ENCODE measurements at places on chromosomes 13 and 19. TPM values are rescaled to one million over a fixed set of nuclear protein-coding genes. Genes with fewer than 3 reads are reported as not detected.

DNA sequence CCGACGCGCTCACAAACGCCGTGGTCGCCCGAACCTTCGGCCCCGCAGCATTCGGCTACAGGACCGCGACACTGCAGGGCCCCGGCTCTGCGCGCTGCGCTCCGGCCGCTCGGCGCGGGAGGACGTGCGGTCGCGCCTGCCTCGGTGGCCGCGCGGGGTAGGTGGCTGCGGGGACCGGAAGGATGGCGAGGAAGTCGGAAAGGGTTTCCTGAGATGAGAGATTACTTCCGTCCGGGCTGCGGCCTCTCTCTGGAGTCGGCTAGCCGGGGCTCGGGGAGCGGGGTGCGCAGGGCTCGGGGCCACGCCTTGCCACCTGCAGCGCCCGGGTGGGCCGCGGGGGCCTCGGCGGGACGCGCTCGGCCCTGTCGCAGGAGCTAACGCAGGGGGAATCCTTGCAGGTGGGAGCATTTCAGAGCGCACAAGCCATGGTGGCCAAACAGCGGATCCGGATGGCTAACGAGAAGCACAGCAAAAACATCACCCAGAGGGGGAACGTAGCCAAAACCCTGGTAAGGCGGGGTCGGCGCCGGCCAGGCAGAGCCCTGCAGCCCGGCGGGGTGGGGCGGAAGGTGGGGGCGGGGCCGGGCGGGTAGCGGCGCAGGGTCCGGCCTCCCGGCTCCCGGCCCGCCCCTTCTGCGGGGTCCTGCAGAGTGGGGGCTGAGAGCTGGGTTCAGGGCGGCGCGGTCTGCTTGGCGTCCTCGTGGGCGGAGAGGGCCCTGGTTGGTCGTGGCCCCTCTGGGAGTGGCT lies at the start of gene SERP2:
Gene SERP2 (plus strand): TSS at position 224 of the 747 bp plus-strand sequence. CDS start 202 bp downstream, at position 426.
- H3K27me3 ChIP-seq, result no peaks in the 10 kb centered on the region
- DNase-seq, result peak; percentile 84
- H3K4me1 ChIP-seq, result peaks cover 14% of the 10 kb centered on the region

DNA sequence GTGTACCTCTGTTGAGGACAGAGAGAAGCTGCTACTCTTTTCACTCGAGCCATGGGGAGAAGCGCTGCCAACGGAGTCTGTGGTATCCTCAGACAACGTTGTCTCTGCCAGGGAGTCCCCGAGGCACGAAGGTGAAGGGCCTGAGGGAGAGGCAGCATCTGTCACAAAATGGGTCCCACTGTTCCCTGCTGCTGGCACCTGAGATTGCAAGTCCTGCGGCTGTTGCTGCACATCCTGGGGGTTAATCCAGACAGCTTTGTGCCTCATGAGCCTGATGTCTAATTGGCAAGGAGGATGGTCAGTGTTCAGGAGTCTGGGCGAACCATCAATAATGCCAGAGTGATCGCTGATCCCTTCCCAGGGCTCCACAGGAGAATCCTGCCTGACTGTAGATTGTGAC lies 15.0 kb downstream of the RUBCNL start:
- no peak overlapping the region for H3K4me3 ChIP-seq
- no peaks in the 10 kb centered on the region for H3K27me3 ChIP-seq

- peaks cover 5% of the 10 kb centered on the region for H3K4me1 ChIP-seq
- DNase-seq, result no peak
- no peaks in the 10 kb centered on the region for H3K36me3 ChIP-seq
Observed at GRCh38 chr13:70662231-70662940, 554.1 kb upstream of the KLHL1 start.

- no peak overlapping the region for H3K4me3 ChIP-seq
- no peaks in the 10 kb centered on the region for H3K4me1 ChIP-seq
Observed at GRCh38 chr13:92991692-92992091, 234.9 kb upstream of the GPC6 start.

DNA sequence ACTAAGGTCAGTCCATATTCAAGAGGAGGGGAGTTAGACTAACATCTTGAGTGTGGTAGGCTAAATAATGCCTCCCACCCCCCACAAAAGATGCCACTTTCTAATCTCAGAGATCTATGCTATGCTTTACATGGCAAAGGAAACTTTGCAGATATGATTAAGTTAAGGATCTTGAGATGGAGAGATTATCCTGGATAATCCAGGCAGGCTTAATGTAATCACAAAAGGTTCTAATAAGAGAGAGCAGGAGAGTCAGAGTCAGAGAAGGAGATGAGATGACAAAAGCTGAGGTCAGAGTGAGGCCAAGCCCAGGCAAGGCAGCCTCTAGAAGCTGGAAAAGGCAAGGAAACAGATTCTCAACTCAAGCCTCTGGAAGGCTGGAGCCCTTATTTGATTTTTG lies 1011.6 kb downstream of the PCDH9 start:
- no peaks in the 10 kb centered on the region for H3K36me3 ChIP-seq
- no peak overlapping the region for H3K4me3 ChIP-seq
- no peak overlapping the region for H3K27ac ChIP-seq
- peaks cover 91% of the 10 kb centered on the region for H3K27me3 ChIP-seq
- peaks cover 46% of the 10 kb centered on the region for H3K4me1 ChIP-seq

GRCh38 chr19:49840736-49841249 lies 10.2 kb upstream of the PTOV1 start:
- no peak overlapping the region for H3K27ac ChIP-seq
- H3K4me3 ChIP-seq, result no peak overlapping the region
- no peak for DNase-seq
- H3K36me3 ChIP-seq, result no peaks in the 10 kb centered on the region
- H3K27me3 ChIP-seq, result no peaks in the 10 kb centered on the region
- no peaks in the 10 kb centered on the region for H3K4me1 ChIP-seq

- H3K27me3 ChIP-seq, result peaks cover 15% of the 10 kb centered on the region
- no peaks in the 10 kb centered on the region for H3K36me3 ChIP-seq
- DNase-seq, result no peak
- no peak within 1 kb of the TSS for H3K27ac ChIP-seq
- H3K4me1 ChIP-seq, result peaks cover 8% of the 10 kb centered on the region
Observed at GRCh38 chr19:43780706-43781525, at the start of gene KCNN4. Gene KCNN4, minus strand, starts transcription at chr19:43780973. Its CDS starts 112 bp downstream, at chr19:43780861.

GRCh38 chr19:35267353-35267817 lies 1.4 kb upstream of the USF2 start:
- peak; percentile 49 for DNase-seq
- H3K4me3 ChIP-seq, result peak overlapping the region; percentile 70
- H3K36me3 ChIP-seq, result peaks cover 5% of the 10 kb centered on the region
- no peak overlapping the region for H3K27ac ChIP-seq
- H3K27me3 ChIP-seq, result no peaks in the 10 kb centered on the region

DNA sequence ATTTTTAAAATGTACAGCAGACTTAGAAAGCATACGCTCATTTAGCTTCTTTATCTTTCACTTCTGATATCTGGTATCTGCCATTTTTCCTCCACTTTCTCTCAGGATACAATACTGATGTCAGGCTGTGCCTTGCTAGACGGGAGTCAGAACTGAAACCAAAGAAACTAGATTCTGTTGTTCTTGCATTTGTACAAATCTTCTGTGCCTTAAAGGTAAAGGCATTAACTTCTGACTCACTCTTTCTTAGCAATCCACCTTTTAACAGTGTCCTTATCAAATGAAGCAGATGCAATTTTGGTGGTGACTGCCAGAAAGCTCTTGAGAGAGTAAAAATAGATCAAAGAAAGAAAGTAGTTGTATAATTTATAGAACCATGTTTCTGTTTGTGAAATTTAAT lies 370.4 kb downstream of the PCDH20 start:
- no peaks in the 10 kb centered on the region for H3K36me3 ChIP-seq
- no peak overlapping the region for H3K4me3 ChIP-seq
- no peaks in the 10 kb centered on the region for H3K4me1 ChIP-seq

DNA sequence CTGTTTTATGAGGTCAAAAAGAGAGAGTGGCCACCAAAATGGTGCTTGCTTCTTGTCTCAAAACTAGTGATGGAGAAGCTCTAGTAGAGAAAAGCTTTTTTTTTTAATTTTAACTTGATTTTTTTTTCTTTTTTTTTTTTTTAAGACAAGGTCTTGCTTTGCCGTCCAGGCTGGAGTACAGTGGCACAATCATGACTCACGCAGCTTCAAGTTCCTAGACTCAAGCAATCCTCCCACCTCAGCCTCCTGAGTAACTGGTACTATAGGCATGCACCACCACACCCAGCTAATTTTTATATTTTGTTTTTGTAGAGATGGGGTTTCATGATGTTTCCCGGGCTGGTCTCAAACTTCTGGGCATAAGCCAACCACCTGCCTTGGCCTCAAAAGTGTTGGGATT lies 279.0 kb downstream of the TBC1D4 start:
- DNase-seq, result no peak
- H3K27ac ChIP-seq, result no peak overlapping the region
- H3K27me3 ChIP-seq, result no peaks in the 10 kb centered on the region
- H3K36me3 ChIP-seq, result no peaks in the 10 kb centered on the region
- H3K4me3 ChIP-seq, result no peak overlapping the region

GRCh38 chr13:47039106-47039505 lies 142.3 kb upstream of the HTR2A start:
- H3K4me3 ChIP-seq, result no peak overlapping the region
- DNase-seq, result no peak
- H3K27me3 ChIP-seq, result no peaks in the 10 kb centered on the region
- no peaks in the 10 kb centered on the region for H3K36me3 ChIP-seq
- peaks cover 26% of the 10 kb centered on the region for H3K4me1 ChIP-seq
- no peak overlapping the region for H3K27ac ChIP-seq

- no peak overlapping the region for H3K27ac ChIP-seq
- no peaks in the 10 kb centered on the region for H3K4me1 ChIP-seq
- no peaks in the 10 kb centered on the region for H3K36me3 ChIP-seq
- no peaks in the 10 kb centered on the region for H3K27me3 ChIP-seq
Observed at GRCh38 chr13:97945342-97945741, 8.1 kb upstream of the IPO5 start.

DNA sequence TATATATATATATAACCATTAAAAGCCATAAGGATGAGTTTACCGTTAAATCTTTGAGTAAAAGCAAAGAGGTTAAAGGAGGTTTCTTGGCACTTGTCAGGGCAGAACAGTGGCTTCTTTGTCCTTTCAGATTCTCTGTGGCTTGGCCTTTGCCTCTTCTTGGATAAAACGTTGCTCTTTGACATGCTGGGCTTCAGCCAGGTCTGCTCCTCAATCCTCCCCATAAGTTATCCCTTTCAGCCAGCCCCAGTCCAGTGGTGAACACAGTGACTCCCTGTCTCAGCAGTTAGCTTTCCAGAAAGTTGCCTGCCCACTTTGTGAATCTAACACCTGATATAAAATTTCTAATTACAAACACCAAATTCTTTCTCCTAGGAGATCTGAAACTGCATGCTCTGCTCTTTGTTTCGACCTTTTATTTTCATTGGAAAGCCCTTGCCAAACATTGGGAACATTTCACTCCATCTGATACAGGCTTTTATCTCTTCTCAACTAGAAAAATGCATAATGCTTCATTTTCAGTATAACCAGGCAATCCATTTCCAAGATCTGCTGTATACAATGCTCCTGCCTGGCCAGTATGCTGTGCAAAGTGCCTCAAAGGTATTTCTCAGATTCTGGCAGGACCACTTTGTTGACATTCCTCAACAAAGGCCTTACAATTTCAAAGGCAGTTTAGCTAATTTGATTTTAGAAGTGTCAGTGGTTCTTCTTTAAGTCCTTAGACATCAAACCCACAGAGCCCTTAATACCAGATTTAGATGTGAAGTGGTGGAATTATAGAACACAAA lies 16.2 kb upstream of the MED4 start:
- no peaks in the 10 kb centered on the region for H3K36me3 ChIP-seq
- no peaks in the 10 kb centered on the region for H3K27me3 ChIP-seq
- H3K4me1 ChIP-seq, result no peaks in the 10 kb centered on the region
- no peak overlapping the region for H3K27ac ChIP-seq
- DNase-seq, result no peak
- no peak overlapping the region for H3K4me3 ChIP-seq

- H3K27me3 ChIP-seq, result peaks cover 14% of the 10 kb centered on the region
- no peak for DNase-seq
- H3K4me1 ChIP-seq, result no peaks in the 10 kb centered on the region
- H3K27ac ChIP-seq, result no peak overlapping the region
Observed at GRCh38 chr19:6022570-6023064, 44.7 kb upstream of the RANBP3 start.

DNA sequence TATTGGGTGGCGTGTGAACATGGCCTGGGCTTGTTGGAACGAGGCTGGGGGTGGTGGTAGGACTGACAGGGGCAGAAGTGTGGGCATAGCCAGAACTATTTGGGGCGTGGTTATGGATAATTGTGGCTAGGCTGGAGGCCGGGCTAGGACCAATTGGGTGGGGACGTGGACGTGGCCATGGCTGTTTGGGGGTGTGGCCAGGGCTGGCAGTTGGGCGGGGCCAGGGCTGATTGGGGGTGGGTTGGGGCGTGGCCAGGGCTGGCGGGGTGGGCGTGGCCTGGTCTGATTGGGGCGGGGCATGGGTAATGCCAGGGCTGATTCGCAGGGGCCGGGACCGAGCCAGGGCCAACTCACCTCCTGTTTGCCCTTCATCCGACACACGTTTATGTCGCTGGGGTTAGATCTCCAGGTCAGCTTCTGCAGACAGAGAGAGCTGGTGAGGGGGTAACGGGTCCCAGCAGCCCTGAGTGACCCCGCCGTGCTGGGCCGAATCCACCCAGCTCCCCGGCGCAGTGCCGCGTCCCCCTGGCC lies 2.8 kb downstream of the SEMA6B start:
- no peaks in the 10 kb centered on the region for H3K4me1 ChIP-seq
- H3K27me3 ChIP-seq, result no peaks in the 10 kb centered on the region

GRCh38 chr13:29563941-29564340 lies 31.5 kb downstream of the SLC7A1 start:
- H3K27ac ChIP-seq, result no peak overlapping the region
- H3K4me3 ChIP-seq, result no peak overlapping the region
- no peak for DNase-seq
- no peaks in the 10 kb centered on the region for H3K36me3 ChIP-seq

DNA sequence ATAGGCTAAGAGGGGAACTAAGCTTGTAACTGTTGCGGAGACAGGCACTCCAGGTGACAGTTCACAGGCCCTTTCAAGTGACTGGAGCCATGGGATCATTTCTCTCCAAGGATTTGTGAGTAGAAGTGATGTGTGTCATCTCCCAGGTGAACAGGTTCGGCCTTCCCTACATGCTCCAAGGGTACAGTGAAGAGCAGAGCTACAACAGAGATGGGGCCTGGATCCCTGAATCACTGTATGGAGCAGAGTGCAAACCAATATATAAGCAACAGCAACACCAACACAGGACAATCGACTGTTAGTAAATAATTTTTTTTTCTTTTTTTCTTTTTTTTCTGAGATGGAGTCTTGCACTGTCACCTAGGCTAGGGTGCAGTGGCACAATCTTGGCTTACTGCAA lies 15.0 kb downstream of the ZSCAN18 start:
- no peaks in the 10 kb centered on the region for H3K27me3 ChIP-seq
- DNase-seq, result no peak
- H3K4me1 ChIP-seq, result no peaks in the 10 kb centered on the region
- H3K36me3 ChIP-seq, result peaks cover 4% of the 10 kb centered on the region
- no peak overlapping the region for H3K27ac ChIP-seq

The MEIS3 gene
- total RNA-seq, result 32.2 TPM

The FPR2 gene
- total RNA-seq, result not detected

The TINCR gene
- 1.8 TPM for total RNA-seq

The UBE2L5 gene
- total RNA-seq, result not detected

The POLR2I gene
- total RNA-seq, result 44.0 TPM

The KPNA3 gene
- total RNA-seq, result 49.4 TPM

The PCDH20 gene
- 0.31 TPM for total RNA-seq

The CD37 gene
- total RNA-seq, result not detected

The MIR17HG gene
- 53.4 TPM for total RNA-seq

The CLEC17A gene
- total RNA-seq, result 0.31 TPM

The CCDC70 gene
- not detected for total RNA-seq
